Activated CD8-positive, alpha-beta memory T cell treated with anti-CD3 and anti-CD28 coated beads for 24 hours (primary cell): ENCODE measurements at places on chromosomes 12 and 14.

- DNase-seq, result no peak
These were observed 189.5 kb downstream of the PHLDA1 start for GRCh38 chr12:75842090-75842489.

GRCh38 chr14:92986254-92987147, 63.6 kb downstream of the CHGA start:
- no peak for DNase-seq

DNA sequence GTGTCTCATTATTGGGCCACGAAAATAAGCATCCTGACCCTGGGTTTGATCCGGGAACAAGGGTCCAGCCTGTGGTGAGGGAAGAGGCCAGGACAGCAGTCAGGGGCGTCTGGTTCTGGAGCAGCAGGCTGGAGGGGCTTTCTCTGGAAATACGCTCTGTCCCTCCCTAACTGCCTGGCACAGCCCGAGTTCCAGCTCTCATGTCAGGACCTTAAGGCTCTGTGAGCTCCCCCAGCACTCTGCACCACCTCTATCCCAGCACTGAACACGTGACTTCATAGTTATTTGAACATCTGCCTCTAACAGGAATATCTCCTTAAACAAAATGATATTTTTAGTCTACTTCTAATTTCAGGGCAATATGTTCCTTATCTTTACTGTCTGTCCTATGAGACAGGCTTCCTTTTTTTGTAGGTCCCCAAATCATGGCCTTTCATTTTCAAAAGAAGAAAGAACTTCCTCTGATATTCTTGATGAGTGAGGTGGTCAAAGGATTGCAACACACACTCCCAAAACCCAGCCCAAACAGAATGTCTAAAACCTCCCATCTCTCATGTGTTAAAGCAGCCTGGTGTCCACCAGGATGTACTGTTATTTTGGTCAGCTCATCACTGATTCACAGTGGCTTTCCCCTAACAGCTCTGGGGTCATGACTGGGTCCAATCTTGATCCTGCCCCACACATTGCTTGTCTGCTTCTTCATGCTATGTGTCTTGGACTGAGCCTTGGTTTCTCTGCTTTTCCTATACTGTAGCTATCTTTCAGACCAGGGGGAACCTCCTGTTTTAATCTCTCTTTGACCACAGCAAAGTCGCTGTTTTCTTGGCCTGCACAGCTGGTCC, 9.7 kb downstream of the AQP6 start:
- DNase-seq, result no peak

DNA sequence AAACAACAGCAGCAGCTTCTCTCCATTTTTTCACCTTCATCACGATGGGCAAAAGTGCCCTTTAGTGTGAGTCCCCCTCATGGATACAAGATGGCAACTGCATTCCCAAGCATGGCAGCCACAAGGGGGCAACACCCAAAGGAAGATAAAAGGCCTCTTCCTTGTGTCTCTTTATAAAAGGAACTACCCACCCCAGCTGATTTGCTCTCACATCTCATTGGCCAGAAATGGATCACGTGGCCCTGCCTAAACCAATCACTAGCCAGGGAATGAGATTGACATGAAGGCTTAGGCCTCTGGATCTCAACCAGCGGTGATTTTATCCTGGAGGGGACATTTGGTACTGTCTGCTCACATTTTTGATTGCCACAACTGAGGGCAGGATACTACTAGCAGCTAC, 21.9 kb upstream of the IFT81 start:
- DNase-seq, result no peak

DNA sequence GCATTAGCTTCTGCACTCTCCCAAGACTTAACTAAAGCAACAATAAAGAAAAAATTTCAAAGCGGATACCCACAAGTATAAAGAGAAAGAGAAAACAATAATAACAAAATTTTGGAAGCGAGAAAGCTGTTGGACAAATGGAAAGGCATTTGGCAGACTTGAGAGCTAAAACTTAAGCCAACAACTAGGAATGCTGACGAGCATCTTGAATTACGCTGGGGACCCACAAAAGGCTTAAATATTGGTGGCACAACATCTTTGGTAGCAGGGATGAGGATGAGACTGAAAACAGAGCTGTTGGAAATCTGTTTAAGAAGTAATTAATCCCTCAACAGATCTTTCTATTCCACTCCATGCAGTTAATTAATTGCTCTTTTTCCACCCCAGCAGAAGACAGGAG, 49.8 kb downstream of the LLPH start:
- no peak for DNase-seq

DNA sequence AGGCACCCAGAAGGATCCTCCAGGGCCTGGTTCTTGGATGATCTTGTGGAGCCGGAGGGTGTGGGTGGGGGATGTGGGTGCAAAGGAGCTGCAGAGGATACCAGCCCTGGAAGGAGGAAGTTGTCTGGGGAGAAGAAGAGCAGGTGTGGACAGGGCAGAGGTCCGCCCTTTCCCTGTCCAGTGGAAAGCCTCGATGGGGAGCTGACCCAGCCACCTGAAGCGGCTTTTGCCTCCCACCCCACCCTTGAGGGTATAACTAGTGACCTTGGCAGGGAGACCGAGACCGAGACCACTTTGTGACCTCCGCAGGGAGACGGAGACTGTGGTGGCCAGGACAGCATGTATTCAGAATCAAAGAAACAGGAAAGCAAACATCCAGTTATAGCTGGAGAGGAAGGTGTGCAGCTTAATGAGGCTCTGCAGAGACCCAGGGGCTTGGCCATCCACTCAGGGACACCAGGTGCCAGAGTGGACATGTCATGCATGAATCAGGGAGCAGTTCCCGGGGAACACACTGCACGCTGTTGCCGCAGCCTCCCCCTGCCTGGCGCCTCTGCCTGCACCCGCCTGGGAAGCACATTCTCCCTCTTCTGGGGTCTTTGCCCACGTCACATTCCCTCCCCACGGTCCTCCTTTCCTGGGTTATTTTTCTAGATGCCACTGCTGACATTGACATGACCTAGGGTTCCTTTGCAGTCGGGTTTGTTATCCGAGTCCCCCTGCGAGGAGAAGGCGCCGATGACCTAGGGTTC, 87.7 kb downstream of the ADGRD1 start:
- no peak for DNase-seq

DNA sequence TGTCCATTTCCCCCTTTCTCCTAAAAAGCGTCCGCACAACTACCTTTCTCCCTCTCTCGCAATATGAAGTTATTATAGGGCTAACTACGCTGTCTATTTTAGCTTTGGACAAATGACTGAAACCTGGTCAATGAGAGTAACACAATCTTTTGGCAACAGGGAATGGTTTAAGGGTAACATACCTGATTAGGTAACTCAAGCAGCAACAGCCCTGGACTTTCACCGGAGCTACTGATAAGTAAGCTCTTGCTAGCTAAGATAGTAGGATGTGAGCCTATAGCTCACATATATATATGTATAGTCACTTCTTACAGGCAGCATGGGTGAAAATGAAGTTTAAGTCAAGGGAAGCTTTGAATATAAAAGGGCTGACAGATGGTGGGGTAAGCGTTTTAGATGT, 313.0 kb downstream of the CEP128 start:
- no peak for DNase-seq

DNA sequence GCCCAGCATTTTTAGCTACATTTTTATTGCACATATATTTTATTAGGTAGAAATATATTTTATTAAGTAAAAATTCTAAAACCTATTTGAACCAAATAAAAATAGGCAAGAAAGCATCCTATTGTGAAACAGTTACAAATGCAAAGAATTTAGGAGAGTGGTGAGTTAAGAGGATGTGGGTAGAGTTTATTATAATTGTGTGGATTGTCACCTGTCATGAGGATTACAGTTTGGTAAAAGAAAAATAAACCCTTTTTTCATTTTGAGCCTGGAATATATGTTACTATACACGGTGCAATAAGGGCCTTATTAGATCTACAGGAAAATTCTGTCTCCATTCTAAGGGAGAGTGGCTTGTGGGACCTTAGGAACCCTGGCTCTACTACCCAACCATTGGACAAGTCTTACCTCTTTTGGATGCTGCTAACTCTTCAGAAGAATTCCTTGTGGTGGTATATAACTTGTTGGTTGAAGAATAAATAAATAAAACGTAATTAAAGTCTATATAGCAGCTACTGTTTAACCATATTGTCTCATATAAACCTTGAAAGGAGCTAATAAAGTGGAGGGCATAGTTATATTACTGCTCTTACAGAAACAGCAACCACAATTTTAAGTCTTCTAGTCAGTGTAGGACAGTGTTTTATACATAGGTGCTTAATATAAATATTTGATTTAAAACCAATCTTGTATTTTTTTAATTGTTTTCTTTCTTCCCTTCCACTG, 67.8 kb downstream of the FGD4 start:
- no peak for DNase-seq

DNA sequence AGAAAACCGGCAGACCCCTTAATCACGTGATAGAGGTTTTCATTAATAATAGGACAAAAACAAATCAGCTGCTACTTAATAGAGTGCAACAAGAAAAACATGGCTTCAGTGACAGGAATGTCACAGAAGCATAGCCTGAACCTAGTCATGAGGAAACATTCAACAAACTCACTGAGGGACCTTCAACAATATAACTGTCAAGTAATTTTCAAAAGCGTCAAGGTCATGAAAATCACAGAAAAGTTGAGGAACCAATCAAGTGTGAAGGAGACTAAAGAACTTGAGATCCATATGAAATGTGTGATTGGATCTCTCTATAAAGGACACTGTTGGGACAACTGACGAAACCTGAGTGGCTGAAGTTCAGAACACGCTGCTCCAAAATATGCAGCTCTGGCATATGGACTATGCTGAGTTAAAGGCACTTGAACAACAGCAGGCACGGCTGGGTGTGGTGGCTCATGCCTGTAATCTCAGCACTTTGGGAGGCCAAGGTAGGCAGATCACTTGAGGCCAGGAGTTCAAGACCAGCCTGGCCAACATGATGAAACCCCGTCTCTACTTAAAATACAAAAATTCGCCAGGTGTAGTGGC, 16.3 kb downstream of the NDUFA12 start:
- DNase-seq, result no peak

GRCh38 chr12:77435446-77436091, 370.2 kb upstream of the E2F7 start:
- DNase-seq, result no peak
